ENCODE measurements at places on chromosomes 7 and 10.

DNA sequence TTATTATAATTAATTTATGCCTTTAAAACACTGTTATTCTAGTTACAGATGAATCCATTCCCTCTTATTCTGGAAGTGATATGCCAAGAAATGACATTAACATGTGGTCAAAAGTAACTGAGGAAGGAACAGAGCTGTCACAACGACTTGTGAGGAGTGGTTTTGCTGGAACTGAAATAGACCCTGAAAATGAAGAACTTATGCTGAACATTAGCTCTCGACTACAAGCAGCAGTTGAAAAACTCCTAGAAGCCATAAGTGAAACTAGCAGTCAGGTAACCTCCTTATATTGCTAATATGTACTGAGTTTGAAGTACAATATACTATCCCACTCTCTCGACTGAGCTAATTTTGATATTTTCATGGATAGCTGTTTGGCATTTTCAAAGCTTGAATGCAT is 81.6 kb downstream of the CYP51A1 start:
- no peak for DNase-seq

DNA sequence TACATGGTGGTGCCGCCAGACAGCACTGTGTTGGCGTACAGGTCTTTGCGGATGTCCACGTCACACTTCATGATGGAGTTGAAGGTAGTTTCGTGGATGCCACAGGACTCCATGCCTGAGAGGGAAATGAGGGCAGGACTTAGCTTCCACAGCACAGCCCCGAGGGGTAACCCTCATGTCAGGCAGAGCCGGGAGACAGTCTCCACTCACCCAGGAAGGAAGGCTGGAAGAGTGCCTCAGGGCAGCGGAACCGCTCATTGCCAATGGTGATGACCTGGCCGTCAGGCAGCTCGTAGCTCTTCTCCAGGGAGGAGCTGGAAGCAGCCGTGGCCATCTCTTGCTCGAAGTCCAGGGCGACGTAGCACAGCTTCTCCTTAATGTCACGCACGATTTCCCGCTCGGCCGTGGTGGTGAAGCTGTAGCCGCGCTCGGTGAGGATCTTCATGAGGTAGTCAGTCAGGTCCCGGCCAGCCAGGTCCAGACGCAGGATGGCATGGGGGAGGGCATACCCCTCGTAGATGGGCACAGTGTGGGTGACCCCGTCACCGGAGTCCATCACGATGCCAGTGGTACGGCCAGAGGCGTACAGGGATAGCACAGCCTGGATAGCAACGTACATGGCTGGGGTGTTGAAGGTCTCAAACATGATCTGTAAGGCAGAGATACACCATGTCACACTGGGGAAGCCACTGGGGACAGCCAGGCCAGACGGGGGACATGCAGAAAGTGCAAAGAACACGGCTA is 104.6 kb upstream of the TNRC18 start:
- peak; percentile 65 for DNase-seq

- DNase-seq, result no peak
These were observed 31.0 kb upstream of the ADRB1 start for GRCh38 chr10:114012650-114013049.

DNA sequence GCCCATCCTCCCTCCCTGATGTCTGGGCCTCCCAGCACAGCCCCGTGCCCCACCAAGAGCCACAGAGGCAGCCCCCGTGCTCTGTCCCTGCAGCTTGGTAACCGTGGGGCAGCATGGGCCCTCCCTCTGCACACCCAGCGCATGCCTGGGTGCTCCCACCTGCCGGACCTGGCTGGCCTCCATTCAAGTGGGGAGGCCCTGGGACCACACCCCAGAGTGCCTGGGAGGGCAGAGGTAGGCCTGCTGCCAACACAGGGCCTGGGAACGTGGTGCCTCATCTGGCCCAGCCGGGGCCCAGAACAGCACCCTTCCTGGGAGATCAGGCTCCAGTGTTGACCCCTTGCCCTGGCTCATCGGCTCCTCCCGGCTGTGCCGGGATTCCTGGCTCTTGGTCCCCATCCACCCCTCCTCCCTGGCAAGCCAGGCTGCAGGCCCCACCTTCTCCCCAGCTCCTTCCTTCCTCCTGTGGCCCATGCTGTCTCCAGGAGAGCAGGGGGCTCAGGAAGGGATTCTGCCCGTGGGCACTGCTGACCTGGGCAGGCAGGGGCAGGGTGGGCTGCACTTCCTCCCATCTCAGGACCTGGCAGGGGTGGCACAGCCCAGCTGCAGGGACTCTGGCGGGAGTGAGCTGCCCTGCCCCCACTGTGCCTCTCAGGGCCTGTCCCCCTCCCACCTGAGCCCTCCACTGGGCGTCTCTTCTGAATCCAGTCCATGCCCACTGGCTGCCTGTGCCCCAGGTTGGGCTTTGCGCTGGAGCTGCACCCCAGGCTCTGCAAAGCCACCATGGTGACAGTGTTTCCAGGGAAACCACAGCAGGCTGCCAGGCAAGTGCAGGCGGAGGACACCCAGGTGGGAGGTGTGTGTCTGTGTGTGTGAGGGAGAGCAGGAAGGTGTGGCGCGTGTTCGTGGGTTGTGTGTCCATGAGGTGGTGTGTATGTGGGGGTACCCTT is 32.6 kb downstream of the PWWP2B start:
- no peak for DNase-seq

GRCh38 chr7:155222573-155222972 is 75.1 kb upstream of the INSIG1 start:
- no peak for DNase-seq

GRCh38 chr7:77685233-77685632 is 11.0 kb upstream of the RSBN1L start:
- no peak for DNase-seq
